Spleen (tissue), 13 donors: ENCODE measurements at places on chromosomes 7 and 10.

- no peak for DNase-seq
Observed at GRCh38 chr7:67455508-67455907, 458.9 kb downstream of the TYW1 start.

DNA sequence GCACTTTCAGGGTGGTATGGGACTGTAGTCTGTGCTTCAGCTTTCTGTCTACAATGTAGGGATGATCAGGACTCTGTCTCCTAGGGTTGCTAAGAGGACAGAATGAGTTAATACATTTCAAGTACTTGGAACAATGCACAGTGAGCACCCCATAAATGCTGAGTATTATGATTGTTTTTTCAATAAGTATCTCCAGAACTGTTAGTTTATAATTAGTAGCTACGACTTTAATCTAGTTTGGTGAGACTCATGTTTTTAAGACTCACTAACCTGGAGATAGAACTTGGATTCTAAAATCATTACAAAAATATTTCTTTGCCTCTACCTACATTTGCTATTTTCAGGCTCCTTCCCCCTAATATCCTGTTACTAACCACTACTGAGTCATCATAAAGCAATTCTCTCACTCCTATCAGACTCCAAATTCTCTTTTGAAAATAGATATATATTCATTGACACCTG is 95.3 kb downstream of the CPED1 start:
- DNase-seq: no peak

DNA sequence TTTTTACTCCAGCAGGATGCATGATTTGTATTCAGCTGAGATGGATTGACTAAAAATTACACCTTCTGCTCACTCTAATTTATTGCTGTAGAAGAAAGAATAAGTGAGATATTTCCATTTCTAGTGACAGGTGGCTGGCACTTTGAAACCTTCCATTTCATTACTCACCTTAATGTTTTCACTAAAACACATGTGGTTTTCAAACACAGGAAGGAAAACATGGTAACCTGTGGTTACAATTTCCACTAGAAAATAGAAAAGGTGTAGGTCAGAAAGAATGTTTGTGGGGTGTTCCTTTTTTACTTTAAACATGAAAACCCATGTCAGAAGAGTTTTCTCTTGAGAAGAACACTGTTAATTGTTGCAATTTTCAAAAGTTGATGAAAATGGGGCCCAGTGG is 12.0 kb upstream of the PRKCQ start:
- DNase-seq: no peak

DNA sequence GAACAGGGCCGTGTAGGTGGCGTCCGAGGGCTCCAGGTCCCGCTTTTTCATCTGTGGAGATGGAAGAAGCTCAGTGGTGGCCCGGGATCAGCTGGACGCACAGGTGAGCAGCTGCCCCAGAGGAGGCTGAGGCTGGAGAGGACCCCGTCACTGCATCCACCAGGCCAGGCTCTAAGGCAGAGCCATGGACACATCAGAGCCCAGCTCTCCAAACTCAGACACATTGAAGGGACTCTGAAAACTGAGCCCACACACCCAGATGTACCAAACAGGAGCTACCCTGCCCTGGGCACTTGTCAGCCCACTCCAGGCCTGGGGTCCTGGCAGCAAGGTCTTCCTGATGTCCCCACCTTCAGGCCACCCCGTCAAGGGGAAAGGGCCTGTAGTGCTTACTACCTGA is 8.8 kb downstream of the PTCD1 start:
- no peak for DNase-seq

DNA sequence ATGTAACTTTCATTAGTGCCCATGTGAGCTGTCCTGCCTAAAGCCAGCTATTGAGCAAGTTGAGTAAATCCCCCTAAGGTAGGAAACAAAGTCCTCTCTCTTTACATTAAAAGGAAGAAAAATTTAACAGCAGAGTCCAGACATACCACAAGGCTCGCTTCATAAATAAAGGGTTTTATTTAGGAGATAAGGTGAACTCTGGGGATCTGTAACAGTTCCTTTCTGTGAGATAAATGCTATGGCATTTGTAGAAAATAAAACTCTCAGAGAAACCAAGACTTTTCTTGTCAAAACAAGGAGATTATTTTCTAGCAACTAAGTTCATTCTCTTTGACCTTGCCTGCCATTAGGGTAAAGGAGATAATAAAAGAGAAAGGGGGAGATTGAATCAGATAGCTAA is 32.3 kb upstream of the LYZL1 start:
- no peak for DNase-seq

DNA sequence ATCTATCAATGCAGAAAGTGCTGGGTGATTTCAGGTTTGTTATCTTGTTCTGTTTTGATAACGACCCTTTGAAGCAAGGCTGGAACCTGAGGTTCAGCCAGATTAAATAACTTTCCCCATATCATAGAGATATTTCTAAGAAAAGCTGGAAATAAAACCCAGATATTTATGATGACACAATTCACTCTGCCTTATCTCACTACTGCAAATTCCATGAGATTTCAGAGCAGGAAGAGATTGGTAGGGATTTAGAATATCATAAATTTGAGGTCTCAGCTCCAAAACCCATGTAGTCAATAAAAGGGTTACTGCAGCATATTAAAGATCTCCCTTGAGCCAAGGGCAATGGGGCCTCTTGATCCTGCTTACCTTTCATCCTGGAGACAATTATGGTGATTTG is 692.5 kb upstream of the IGFBP3 start:
- DNase-seq: no peak

DNA sequence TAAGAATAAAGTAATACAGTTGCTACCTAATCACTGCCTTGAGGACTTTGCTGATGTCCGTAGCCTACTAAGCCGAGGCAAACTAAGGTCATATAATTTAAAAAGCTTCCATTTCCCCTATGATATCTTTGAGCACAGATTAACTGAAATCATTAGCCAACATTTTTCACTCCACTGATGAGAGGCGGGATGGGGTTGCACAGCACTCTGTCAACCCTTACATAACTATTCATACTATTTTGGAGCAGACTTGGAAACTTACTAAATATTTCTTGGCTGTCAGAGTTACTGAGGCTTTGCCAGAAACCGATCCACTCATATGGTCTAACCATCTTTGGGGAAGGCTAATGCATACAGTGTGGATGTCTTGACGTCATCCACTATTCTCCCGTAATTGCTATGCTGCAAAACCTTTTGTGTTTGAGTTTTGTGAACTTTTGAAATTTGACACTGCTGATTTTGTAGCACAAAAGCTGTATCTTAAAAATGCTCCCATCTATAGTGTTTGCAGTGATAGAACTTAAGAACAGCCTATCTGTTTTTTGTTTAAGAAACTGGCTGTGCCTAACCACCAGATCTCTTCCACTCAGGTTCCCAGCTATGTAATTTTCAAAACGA is 248.7 kb downstream of the TSPAN12 start:
- DNase-seq: no peak

DNA sequence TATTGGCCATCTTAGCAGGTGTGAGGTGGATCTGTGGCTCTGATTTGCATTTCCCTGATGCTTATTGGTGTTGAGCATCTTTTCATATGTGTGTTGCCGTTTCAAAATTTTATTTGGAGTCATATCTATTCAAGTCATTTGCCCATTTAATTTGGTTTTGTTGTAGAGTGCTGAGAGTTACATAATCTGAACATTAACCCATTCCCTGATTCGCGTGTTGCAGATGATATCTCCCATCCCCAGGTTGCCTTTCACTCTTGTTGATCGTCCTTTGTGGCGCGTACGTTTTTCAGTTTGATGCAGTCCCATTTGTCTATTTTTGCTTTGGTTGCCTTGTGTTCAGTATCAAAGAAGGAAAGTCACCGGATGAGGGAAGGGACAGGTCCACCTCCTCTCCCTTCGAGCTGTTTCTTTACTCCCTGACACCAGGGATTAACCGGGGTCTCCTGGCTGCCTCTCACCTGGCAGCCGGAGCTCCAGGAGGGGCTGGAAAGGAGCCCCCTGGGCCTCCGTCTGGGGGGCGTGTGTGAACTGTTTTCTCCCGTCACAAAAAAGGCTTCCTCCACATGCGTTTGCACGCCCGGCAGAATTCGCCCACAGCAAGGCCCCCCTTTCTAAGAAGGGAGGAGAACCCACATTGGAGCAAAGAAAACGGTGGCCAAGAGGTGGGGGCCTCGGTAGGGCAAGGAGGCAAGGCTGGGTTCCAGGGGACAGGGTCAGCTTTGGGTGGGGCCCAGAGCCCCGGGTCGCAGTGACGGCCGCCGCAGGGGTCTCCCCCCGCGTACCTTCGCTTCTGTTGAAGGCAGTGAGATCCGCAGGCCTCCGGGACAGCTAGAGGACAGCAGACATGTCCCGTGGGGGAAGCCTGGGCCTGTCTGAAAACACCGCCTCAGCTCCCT is 8.3 kb downstream of the MNX1 start:
- no peak for DNase-seq

DNA sequence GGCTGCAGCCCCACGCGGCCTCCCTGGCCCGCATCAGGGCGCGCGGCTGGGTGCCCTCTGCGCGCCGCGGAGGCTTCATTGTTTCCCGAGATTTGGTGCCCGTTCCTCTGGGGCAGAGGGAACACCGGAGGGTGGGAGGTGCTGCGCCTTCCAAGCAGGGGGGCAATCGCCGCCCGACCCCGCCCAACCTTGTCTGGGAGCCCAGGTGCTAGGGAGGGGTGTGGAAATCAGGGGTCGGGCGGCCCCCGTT is 1.0 kb upstream of the NRP1 start:
- no peak for DNase-seq

- peak; percentile 78 for DNase-seq
Observed at GRCh38 chr7:8176370-8177081, 85.4 kb downstream of the ICA1 start.

DNA sequence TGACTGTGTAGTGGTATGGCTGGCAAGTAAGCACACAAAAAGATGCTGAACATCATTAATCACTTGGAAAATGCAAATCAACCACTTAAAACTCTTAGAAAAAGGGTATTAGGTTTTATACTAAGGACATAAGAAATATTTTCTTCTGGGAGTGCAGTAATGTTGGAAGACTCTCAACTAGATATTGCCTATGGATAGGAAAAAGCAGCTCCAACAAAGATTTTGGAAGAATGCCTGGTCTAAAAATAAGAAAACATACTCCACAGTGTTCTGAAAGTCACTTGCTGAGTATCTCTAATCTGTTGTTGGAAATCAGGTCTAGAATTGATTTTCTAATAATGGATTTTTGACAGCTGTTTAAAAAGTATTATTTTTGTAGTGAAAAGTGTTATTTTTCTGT is 50.8 kb upstream of the PHYHIPL start:
- DNase-seq: no peak

- peak; percentile 52 for DNase-seq
Observed at GRCh38 chr10:117550599-117551329, 8.2 kb downstream of the EMX2 start.

GRCh38 chr10:114027951-114028350 is 15.7 kb upstream of the ADRB1 start:
- no peak for DNase-seq

GRCh38 chr7:26858735-26859134 is 5.7 kb downstream of the SKAP2 start:
- DNase-seq: no peak

DNA sequence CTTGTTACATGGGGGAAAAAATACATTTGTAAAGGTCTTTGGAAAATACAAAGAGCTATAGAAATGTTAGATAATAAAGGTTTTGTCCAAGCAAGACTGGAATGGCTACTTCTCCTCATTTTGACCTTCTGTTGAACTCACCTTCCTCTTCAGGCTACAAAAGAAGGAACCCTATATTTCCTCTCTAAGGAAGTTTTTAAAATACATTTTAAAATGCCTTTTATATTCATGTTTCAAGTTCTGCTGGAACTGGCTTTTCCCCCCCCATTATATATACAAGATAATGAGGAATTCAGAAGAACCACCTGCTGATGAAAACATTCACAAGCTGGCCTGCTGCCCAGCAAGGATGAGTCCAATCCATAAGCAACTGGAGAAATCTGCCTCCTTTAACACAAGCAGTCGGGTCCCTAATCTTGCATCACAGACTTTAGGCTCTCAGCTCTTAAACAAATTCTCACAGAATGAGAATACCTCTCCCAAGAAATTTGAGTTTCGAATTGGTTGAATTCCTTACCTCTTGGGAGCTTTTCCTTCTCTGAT is 44.6 kb downstream of the MTERF1 start:
- DNase-seq: no peak

DNA sequence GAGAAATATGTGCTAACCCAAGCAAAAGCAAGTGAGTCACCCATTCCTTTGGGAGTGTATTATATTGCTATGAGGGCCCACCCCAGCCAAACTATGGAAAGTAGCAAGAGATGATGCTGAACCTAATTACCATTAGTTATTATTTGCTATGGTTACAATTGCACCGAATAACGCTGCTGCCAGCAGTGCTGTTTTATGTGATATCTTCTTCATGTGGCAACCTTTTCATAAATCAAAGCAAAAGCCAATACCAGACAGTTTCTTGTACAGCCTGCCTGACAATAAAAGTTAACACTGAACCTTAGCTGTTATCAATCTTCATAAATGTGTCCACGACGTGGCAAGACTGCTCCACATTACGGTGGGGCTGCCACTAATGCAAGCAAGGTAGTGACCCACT is 241.7 kb upstream of the PLXNA4 start:
- no peak for DNase-seq

DNA sequence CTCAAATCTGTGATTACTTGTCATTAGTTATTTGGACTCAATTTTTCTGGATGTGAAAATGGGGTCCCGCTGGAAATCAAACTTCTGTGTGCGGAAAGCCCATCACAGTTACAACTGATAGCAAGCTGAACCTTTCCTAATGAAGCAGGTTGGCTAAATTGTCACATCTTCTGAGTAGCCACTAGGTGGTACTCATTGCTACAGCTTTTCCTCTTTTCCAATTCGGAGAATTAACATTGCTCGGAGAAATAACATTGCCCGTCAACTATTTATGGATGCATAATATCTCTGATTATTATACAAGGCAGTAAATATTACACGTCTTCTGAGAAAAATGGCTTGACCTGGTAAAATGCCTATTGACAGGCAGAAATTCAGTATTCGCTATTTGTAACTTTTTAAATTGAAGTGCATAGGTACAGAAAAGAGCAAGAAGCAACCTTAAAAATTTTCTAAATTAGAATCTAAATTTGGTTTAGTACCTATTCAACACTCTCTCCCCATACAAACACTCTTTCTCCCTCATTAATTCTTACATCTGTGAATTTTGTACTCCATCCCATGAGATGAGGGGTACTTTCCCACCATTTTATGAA is 17.3 kb upstream of the BLOC1S2 start:
- no peak for DNase-seq

DNA sequence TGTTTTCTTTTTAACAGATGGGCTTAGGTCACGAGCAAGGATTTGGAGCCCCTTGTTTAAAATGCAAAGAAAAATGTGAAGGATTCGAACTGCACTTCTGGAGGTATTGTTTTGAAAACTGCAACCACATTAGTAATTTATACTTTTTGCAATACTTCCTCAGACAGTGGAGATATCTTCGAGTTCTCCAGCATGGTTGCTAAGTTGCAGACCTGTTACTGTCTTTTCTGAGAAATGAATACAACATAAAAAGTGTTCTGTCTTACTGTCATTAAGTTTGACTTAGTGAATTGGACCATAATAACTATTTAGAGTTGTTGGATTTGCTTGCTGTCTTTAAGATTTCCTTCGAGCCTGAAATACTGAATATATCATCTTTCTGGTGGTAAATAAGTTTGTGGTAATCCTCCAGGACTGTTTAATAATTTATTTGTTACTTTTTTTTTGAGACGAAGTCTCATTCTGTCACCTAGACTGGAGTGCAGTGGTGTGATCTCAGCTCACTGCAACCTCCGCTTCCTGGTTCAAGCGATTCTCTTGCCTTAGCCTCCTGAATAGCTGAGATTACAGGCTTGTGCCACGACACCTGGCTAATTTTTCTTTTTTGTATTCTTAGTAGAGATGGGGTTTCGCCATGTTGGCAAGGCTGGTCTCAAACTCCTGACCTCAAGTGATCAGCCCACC is 24.3 kb downstream of the TES start:
- DNase-seq: no peak

GRCh38 chr7:123242467-123243092 is 42.8 kb upstream of the SLC13A1 start:
- DNase-seq: no peak
